HS-27A (cell line): ENCODE measurements at places on chromosomes 5 and 9.

- no peak for DNase-seq
These were observed 1510.5 kb upstream of the CDH9 start for GRCh38 chr5:28548856-28549255.

- DNase-seq, result no peak
These were observed 470 bp upstream of the SLC22A5 start for GRCh38 chr5:132369007-132369473.

- DNase-seq, result no peak
These were observed 84.2 kb upstream of the PCSK1 start for GRCh38 chr5:96517295-96517694.

GRCh38 chr9:76810377-76810957 is 46.2 kb downstream of the PCA3 start:
- DNase-seq, result peak; percentile 26

DNA sequence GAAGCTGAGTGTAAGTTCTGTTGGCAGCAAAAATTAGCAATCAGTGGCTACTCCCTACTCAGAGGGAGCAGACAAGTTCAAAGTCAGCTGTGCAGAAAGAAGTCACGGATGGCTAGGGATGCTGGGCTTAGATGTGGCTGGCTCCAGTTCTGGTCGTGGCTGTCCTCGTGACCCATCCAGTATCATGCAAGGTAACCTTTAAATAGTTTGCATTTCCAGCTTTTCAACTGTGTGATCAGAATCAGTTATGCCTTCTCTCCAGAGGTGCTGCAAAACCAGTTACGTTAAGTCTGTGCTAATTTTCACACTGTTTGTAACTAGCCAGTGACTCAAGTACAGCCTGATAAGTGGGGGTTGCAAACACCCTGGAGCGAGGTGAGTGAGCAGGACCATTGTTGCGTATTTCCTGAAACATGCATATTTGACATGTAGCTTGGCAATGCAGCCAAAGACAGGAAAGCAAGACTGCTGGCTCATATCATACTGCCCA is 302.4 kb downstream of the ATPSCKMT start:
- no peak for DNase-seq

GRCh38 chr5:107553117-107553555 is 117.6 kb downstream of the EFNA5 start:
- DNase-seq, result no peak

- no peak for DNase-seq
These were observed 396.5 kb upstream of the RPS23 start for GRCh38 chr5:82674671-82675070.

DNA sequence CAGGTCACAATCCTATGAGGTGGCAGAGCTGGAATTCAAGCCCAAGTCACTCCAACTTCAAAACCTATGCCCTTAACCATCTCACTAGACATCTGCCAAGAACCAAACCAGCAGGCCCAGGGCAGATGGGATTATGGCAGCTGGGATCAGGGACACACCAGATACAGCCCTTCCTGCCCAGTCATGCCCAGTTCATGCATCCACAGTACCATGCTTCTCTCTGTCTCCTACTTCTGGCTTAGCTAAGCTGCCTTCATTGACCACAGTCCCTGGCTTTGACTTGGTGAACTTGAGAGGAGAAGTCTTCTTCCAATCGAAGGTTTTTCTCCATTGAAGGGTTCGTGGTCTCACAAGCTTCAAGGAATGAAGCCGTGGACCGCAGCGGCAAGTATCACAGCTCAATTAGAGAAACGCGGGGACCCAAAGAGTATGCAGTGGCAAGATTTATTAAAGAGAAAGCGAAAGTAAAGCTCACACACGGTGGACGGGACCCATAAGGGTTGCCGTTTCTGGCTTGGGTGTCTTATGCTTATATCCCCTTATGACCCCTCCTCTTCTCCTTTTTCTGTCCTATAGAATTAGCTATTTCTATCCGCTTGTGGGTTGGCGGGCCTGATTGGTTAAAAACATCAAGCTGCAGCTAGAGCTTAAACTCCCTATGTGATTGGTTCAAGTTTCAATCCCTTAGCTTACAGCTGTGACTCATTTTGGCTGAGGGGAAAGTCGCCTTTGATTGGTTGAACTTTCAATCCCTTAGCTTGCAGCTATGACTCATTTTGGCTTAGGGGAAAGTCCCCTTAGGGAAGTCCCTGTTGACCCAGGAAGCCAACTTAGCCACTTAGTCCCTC is 101.2 kb downstream of the TRIM36 start:
- no peak for DNase-seq

GRCh38 chr5:109350537-109351270 is 59.1 kb downstream of the PJA2 start:
- DNase-seq, result no peak

DNA sequence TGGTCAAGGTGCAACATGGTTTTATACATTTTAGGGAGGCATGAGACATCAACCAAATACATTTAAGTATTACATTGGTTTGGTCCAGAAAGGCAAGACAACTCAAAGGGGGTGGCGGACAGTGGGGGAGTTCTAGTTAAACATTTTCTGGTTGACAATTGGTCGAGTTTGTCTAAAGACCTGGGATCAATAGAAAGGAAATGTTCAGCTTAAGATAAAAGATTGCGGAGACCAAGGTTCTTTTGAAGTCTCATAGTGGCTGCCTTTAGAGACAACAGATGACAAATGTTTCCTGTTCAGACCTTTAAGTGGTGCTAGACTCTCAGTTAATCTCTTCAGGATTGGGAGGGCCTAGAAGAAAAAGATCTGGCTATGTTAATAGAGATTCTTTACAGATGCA is 47.7 kb upstream of the TTC39B start:
- no peak for DNase-seq

DNA sequence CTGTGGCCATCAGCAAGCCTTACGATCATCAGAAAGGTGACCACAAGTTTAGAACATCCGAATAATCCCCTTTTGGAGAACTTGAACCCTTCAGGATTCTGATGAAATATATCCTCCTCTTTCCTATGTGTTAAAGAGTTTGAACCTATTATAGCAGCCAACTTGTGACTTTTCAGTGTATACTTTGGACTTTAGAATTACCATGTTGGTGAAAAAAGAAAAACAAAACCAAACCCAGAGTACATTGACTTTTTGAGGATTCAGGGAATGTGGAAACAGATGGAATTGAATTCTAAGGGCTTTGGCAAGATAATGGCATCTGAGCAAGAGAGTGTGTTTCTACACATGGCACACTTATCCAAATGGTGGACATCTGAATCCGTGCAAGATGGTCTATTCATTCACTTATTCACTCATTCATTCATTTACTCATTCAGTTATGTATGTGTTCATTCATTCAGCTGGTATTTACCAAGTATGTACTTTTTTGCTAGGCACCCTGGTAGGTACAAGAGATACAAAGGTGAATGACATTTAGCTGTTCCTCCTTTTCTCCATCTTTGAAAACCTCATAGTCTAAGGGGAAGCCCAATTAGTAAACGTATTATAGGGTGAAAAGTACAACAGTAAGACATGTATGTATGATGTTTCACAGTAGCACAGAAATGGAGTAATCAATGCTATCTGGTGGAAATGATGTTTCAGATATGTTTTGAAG is 91.8 kb downstream of the PRDM6 start:
- DNase-seq, result no peak

GRCh38 chr5:102294886-102295395 is 1.1 kb downstream of the SLCO4C1 start:
- no peak for DNase-seq

GRCh38 chr5:172641359-172642050 is 442 bp downstream of the NEURL1B start:
- no peak for DNase-seq

DNA sequence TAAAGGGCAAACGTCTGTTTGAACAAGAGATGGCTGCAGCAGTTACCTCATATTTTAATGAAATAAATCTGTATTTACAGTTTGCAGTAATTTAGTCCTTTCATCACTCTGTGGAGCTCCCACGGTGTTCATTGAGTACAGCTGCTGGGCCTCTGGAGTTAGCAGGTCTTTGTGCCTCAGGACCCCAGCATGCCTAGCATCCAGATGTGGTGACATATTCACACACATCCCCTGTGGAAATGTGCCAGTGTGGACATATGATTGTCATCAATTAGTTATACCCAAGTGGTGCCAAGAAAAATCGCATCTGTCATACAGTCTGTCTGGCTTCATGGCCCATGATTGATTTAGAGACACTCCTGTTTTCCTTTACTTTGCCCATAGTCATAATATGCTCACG is 77.3 kb downstream of the NNT start:
- no peak for DNase-seq

DNA sequence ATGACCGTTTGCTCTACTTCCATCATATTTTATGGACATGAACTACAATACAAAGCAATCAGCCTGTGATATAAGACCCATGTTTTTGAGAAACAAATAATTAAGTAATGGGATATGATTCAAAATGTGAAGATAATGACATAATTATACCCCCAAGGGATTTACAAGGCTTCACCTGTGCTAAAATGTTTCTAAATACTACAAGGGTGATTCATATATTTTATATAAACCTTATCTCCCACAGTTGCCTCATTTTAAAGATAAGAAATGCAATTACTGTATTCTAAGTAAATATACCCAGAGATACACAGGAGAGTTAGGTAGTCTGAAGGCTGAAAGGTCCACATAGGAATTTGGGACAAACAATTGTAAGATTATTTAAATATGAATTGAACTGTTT is 662.0 kb upstream of the CHD1 start:
- no peak for DNase-seq

DNA sequence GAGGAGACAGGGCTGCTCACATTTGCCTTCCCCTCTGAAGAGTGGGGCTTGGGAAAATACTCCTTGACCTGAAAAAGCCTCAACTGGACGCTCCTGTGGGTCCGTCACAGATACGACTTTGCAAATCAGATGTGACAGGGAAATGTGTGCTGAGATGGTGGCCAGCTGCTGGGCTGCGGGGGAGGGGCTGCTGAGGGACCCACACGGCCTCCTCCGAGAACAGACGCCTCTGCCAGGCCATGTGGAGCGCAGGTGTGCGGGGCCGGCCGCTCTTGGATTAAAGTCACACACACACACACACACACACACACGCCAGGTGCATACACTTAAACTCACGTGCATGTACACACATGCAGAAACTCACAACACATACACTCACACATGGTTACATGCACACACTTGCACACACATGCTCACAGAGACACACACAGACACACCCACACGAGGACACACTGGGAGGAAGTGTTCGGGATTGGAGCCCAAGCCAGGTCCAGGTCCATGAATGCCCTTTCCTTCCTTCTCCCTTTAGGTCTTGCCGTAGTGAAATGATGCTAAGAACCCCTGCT is 167.4 kb downstream of the GAPVD1 start:
- DNase-seq, result no peak

- no peak for DNase-seq
These were observed 77.5 kb upstream of the IFNE start for GRCh38 chr9:21559402-21560280.

DNA sequence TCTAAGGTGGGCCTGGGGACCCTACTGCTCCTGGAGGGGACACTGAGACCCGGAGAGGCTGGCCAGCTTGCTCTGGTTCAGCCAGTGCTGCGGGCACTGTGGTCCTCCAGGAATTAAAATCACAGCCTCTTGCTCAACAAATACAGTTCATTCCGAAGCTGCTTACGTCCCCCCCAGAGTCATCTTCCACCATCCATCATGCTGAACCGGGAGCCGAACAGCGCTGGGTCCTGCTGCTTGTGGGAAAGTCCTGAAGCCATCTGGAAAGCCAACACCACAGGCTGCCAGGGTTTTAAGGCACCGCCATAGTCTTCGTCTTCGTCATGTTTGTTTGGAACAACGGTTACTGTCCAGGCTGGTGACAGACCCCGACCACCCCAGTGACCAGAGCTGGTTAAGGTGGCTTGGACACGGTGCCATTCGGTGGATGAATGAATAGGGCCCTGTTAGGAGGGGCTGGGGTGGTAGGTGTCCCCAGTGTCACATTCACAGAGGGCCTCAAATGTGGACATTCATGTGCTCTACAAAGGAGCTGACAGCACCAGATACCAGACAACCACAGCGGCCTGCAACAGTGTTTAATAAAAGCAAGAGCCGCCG is 81.6 kb upstream of the PHYKPL start:
- no peak for DNase-seq

GRCh38 chr9:132711846-132712245 is 41.6 kb downstream of the GTF3C4 start:
- DNase-seq, result no peak

DNA sequence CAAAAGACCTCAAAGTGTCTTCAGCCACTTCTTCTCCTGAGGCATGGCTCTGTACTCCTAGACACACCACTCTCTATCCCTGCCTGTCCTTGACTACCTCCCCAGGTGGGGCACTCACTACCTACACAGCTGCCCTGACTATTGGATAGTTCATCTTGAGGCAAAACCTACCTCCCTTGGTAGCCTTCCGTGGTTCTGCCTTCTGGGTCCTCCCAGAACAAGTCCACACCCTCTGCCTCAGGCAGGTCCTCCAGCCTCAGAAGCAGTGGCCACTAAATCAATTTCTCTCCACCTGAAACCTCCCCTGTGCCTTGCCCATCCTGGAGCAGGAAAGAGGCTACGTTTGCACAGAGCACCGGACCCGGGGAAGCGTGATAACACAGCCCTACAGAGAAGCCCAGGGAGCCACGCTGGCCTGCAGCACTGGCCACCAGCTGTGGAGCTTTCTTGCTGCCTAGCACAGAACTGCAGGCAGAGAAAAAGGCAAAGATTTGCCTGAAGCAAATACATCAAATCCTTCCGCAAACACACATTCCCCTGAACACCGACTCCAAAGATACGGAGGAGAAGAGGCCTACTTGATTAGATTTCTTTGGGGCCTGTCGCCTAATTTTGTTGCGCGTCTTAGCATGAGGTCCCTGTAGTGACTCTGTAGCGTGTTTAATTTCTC is 141.8 kb downstream of the C9orf50 start:
- DNase-seq, result no peak

DNA sequence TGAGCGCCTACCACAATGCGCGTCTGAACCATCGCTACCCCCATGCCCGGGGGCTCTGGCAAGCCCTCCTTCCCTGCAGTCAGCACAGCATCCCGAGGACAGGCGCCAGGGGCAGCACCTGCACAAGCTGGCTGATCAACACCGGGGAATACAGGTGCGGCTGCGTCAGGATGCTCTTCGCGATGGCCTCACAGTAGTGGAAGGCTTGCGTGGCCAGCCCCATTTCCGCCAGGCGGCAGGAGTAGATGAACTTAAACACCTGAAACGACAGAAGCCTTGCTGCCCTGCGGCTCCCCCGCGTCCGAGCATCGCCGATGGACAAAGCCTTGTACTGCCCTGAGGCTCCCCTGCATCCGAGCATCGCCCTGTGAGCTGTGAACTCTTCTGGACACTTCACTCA is 17.7 kb upstream of the INPP5E start:
- DNase-seq, result no peak

DNA sequence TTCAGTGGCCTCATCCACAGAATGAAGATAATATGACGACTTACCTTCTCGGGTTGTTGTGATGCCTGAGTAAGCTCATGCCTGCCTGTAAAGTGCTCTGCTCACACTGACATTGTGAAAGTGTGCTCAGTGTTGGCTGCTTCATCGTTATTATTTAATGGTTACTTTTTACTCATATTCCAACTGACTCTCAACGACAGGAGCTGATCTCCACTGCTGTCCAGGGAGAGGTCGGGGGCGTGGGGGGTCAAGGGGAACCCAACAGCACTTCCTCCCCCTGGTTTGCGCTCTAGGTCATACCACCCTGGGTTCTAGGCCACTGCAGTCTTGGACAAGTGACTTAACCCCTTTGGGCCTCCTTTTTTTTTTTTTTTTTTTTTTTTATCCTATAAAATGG is 52.9 kb upstream of the ANGPTL2 start:
- no peak for DNase-seq

- DNase-seq, result no peak
These were observed 51.3 kb downstream of the TMEM167A start for GRCh38 chr5:83025690-83026478.

- DNase-seq, result no peak
These were observed 126.3 kb upstream of the ASTN2 start for GRCh38 chr9:117541181-117541580.

- DNase-seq, result no peak
These were observed 147.4 kb downstream of the INSYN2B start for GRCh38 chr5:169832845-169833244.
